Stimulated activated CD4-positive, alpha-beta T cell treated with anti-CD3 and anti-CD28 coated beads, Interleukin-1b, Interleukin-23, amount 100 ng/mL, for 24 hours (primary cell): ENCODE measurements at places on chromosomes 1 and 21.

- no peak for DNase-seq
These were observed 71.7 kb downstream of the APP start for GRCh38 chr21:26098772-26099397.

GRCh38 chr21:46152927-46153246 is 2.5 kb downstream of the FTCD start:
- no peak for DNase-seq

GRCh38 chr1:62977366-62977765 is 193.4 kb downstream of the ATG4C start:
- DNase-seq: no peak

DNA sequence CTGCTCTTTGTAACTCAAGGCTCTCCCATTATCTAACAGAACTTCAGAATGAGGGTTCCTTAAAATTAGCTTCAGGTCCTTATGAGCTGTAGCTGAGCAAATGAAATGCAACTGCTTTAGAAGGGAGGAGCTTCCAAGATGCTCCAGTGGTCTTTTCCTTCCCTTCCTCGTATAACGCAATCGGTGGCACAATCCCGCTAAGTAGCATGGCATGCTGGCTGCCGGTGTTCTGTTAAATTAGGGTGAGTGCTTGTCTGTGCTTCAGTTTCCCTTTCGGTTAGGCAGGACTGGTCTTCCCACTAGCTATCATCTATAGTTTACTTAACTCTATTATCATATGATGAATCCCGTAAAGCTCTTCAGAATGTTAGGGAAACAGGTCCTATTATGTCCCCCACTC is 917 bp downstream of the KIAA0040 start:
- no peak for DNase-seq

GRCh38 chr1:99533909-99534637 is 111.8 kb upstream of the PALMD start:
- DNase-seq: no peak

DNA sequence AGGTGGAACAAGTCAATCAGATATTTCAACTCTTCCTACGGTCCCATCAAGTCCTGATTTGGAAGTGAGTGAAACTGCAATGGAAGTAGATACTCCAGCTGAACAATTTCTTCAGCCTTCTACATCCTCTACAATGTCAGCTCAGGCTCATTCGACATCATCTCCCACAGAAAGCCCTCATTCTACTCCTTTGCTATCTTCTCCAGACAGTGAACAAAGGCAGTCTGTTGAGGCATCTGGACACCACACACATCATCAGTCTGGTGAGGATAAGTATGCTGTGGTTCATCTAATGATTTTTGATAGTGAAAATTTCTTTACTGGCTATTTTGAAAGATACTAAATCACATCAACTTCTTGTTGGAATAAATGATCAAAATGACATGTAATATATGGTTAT is 67.7 kb upstream of the MPC2 start:
- DNase-seq: no peak

DNA sequence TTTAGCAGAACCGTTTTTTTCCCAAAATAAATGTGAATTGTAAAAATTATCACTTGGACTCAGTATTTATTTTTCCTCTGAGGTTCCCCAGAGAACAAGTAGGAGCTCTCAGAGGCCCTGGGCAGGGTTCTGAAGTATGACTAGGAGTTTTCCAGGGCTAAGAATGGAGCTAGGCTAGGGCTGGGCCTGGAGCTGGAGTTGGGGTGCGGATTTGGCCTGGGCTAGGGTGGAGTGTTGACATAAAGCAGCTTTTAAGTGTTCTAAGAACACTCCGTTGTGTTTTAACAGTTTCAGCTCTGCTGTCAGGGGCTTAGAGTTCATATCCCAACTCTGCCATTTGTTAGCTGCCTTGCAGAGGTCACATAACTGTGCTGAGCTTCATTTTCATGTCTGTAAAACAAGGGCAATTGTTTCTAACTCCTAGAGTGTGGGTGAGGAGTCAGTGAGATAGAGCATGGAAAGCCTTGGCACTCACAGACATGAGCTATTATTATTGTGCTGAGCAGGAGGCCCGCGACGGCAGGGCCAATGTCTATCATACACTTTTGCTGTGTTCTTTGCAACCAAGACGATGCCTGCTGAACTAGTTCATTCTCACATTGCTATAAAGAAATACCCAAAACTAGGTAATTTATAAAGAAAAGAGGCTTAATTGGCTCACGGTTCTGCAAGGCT is 51.1 kb downstream of the LACTBL1 start:
- DNase-seq: no peak

- DNase-seq: no peak
These were observed at the start of gene TFAP2E for GRCh38 chr1:35573198-35574124. Gene TFAP2E (plus strand): TSS chr1:35573314. CDS start chr1:35573578, 264 bp downstream.

DNA sequence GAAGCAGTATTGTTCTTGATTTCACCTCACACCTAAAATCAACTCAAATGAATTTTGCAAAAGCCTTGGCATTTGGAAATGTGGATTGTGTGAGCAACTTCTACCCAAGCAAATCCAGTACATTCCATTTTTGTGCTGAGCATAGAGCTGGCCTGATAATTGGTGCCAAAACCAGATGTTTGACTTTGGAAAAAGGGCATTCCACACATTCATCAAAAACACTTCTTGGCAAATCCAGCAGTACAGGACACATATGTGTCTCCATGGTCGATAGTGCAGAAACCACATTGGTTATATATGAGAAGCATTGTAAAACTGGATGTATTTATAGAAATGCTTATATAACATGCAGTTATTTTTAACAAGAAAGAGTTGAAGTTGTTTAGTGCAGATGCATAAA is 210.4 kb downstream of the KCNK2 start:
- no peak for DNase-seq

DNA sequence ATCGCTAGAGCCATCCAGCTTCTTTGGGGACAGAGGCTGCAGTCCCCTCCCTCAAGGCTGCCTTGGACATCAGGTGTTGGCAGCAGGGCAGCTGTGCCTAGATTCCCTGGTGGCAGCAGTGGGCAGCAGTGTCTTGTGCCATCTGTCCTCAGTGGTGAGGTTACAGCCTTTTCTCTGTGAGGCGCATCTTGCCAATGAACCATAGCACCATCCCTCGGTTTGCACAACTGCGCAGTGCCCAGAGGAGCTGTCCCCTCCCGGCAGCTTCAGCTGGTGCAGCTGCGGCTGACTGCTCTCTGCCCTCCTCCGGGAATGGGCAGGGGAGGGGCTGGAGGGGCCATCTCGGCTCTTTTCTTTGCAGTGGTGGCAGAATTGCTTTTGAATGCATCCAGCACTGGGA is 59.0 kb upstream of the C8B start:
- DNase-seq: no peak

DNA sequence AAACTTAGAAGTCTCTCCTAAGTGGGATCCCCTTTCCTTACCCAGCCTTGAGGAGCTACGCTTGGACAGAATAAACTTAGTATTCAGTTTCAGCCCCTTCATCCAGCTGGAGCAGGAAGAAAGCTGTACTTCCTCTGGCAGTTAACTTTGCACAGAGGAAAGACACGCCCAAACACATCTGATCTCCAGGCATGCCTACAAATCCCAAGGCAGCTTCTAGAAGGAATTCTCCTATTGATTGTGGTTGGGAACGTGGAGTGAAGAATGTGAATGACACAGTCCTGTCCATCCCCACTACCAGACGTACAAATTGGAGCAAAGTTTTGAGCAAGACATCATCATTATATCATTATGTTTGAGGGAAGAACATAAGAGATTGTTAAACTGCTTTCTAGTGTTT is 6.6 kb upstream of the AK4 start:
- no peak for DNase-seq

DNA sequence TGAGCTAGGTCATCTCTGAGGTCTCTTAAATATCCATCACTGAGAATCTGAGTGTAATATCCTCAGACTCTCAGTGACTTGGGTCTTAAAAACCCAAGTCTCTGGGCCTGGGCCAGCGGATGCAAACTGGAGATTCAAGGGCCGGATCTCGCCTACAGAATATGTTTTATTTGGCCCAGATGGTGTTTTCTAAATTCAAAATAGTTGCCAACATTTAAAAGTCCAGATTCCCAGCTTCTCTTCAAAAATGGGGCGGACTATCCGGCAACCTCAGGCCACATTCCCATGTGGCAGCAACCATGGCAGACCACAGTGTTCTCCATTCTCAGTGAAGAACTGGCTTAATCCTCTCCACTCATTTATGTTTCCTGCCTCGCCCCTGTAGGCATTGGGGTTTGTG is 12.7 kb upstream of the HEYL start:
- no peak for DNase-seq

GRCh38 chr1:113211467-113211866 is 138.5 kb downstream of the LRIG2 start:
- no peak for DNase-seq

DNA sequence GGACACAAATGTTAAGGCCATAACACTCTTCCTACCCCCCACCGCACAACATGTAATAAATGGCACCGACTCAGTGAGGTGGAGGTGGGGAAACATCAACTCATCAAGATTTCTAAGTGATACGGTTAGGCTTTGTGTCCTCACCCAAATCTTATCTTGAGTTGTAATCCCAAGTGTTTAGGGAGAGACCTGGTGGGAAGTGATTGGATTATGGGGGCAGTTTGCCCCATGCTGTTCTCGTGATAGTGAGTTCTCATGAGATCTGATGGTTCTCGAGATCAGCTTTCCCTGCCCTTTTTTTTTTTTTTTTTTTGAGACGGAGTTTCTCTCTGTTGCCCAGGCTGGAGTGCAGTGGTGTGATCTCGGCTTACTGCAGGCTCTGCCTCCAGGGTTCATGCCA is 51.0 kb upstream of the ACTL8 start:
- no peak for DNase-seq

DNA sequence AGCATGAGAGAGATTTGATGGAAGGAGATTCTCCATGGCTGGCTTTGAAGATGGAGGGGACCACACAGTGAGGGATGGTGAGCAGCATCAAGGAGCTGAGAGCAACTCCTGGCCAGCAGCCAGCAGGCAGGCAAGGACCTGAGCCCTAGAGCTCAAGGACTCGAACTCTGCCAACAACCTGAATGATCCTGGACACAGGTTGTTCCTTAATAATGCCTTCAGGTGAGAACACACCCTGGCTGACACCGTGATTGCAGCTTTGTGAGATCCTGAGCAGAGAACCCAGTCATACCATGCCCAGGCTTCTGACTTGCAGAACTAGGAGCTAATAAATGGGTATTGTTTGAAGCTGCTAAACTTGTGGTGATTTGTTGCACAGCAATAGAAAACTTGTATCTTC is 183.1 kb downstream of the LMX1A start:
- DNase-seq: no peak

DNA sequence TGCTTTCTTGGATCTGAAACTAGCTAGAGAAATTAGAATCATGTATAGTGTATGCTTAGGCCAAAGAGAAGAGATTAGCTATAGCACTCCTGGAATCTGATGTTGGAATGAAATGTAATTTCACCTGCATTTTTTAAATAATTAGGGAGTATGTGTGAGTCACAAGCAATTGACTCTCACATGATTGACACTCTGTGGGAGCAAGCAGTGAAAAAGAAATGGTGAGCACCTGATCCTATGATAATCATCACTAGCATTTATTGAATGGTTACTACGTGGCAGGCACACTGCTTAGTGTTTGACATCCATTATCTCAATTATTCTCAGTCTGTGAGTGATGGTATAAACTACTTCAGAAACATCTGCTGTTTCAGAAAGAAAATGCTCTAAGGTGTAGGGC is 176.6 kb downstream of the NRIP1 start:
- DNase-seq: no peak

GRCh38 chr1:10389271-10389973 is 9.4 kb upstream of the PGD start:
- DNase-seq: no peak

GRCh38 chr1:175563236-175563895 is 180.0 kb downstream of the TNR start:
- DNase-seq: no peak

- no peak for DNase-seq
These were observed 14.4 kb upstream of the SFN start for GRCh38 chr1:26848499-26848898.

- no peak for DNase-seq
These were observed 133.4 kb downstream of the CASZ1 start for GRCh38 chr1:10662824-10663677.

- DNase-seq: no peak
These were observed 77.0 kb downstream of the CAMK2N1 start for GRCh38 chr1:20409012-20409411.

GRCh38 chr1:26771643-26772321 is 16.0 kb upstream of the PIGV start:
- DNase-seq: no peak

DNA sequence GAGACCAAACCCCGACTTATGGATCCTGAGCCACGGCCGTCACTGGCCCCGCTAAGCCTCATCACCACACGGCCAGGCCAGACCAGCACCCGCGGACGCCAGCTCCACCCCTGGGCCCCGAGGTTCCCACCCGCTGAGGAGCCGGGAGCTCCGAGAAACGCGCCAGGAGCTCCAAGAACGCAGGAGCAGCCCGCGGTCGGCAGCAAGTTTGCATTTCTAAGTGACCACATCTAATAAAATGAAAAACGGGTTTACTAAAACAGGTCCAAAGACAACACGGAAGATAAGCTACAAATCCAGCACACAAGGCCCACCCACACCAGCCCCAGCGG is 8.1 kb upstream of the C1QTNF12 start:
- DNase-seq: no peak

- DNase-seq: no peak
These were observed 31.6 kb downstream of the VWA5B1 start for GRCh38 chr1:20322081-20322824.

DNA sequence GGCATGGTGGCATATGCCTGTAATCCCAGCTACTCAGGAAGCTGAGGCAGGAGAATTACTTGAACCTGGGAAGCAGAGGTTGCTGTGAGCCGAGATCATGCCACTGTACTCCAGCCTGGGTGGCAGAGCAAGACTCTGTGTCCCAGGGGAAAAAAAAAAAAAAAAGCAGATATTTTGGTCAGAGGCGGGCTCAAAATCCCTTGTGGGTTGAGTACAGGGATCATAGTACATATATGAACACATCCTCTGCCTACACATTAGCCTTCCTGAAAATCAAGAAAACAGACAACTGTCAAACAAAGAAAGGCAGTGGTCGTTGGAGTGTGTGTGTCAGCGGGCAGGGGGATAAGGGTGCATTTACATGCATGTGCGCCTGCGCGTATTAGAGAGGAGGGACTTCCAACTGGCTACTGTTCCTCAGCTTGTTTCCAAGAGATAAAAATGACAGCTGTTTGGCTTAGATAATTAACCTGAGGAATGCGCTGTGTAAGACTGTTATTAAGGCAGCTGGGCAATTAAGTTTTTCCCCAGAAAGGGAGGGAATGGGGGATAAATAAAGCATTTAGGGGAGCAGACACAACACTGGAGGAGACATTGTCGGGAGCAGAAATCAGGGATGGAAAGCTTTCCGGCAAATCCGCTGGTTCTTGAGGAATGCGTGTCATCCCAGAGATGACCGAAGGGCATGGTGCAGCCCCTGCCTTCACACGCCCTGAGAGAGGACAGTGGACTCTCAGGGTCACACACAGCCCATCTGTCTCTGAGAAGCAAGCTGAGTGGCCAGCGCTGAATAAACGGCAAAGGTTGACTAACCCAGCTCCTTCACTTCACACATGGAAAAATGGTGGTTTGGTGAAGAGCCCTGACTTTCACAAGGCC is 6.4 kb downstream of the LAMB3 start:
- DNase-seq: no peak
